Natural killer cell treated with Interleukin-12 subunit alpha and Interleukin-12 subunit beta and Interleukin-15 and Interleukin-18, amount 100 ng/mL, for 72 hours (primary cell): ENCODE measurements at places on chromosomes 1 and 21. TPM values are rescaled to one million over a fixed set of nuclear protein-coding genes. Genes with fewer than 3 reads are reported as not detected.

PRAMEF13 gene
- total RNA-seq = not detected

DNA sequence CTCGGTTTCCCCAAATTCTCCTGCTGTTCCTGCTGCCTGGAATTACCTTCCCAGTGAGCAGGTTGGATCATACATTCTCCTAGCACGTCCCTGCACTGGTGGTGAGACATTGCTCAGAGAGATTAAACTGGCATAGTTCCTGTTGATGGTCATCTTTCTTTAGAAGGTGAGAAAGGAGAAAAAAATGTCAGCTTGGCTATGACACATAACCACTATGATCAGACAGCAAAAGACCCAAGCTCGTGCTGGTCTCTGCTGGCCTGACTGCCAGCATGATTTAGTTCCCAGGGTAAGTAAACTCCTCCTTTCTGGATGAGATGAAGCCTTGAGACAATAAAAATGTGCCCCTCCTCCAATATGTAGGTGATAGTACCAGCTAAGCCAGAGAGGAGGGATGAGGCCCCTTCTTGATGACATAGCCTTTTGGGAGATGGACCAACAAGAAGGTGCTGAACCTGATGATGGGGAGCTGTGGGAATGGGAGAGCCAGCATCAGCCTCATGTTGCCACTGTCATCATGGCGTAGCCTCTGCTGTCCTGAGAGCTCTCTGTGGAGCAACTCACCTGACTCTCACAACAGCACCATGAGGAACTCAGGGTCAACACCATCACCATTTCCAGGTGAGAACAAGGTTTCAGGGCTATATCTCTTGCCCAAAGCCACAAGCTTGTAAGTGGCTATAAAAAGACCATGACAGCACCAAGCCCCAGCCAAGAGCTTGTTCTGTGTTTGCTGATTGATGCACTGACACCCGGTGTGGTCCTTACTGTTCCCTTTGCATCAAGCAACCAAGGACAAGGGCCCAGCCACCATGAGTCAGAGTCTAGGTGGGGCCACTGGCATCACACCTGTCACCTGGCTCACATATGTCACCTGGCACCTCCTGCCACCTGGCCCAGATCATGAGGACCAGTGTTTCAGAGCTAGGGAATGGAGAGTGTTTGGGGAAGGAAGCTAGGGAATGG, 200.0 kb downstream of the MATN1 start:
- DNase-seq = peak; percentile 35

DNA sequence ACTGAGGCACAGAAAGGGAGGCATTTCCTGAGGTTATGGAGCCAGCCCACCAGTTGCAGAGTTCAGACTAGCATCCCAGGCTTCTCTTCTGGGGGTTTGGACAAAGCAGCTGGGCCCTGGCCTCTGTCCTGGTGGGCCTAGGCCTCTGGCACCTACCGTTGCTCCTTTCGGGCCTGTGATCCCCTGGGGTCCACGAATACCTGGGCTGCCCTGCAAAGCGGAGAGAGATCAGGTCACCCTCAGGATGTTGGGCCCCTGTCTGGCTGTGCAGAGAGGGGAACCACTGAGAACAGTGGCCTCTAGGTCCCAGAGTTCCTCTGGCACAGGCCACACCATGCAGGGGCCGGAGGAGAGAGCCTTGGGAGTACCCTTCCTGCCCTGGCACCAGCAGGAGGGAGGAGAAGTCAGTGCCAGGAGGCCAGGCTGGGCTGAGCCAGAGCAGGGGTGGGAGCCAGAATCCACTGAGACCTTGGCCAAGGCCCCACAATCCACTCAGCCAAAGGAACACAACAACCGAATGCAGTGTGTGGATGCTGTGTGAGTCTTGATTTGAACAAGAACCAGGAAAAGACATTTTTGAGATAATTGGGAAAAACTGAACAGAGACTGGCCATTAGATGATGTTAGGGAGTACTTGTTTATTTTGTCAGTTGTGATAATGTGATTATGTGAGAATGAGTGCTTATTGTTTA, 8.9 kb downstream of the COL9A2 start:
- no peak for DNase-seq

DNA sequence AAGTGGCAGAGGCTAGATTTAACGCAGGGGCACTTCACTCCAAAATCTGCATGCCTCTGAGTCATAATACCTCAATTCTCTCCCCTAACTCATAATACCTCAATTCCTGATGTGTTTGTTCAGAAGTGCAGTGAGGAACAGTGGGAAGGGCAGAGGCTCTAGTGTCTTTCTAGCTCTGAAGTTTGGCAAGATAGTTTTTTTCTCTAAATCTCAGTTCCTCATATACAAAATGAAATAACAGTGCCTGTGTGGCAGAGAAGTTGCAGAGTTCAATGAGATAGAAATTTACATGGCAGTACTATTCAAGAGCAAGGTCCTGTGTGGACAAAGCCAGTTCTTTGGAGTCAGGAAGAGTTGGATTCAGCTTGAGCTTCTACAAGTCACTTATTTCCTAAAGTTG, 9.8 kb downstream of the JUN start:
- DNase-seq = no peak

ADAMTS4 gene
- 0.89 TPM for total RNA-seq

DNA sequence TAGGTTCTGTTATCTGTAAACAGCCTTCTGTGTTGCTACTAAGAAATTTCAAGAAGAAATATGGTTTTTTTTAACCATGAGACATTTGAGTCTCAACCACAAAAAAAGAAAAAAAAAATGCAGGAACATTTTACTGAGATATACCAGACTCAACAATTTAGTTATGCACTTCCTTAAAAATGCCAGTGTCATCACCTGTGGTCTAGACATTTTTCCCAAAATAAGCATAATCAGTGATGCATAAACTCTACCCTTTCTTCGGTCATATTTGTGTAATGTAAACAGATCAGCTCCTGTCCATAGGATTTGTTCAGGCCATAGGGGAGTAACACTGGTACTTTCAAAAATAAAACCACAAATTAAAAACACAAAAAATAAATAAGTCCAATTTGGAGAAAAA, 122.6 kb upstream of the TNFSF4 start:
- no peak for DNase-seq

DNA sequence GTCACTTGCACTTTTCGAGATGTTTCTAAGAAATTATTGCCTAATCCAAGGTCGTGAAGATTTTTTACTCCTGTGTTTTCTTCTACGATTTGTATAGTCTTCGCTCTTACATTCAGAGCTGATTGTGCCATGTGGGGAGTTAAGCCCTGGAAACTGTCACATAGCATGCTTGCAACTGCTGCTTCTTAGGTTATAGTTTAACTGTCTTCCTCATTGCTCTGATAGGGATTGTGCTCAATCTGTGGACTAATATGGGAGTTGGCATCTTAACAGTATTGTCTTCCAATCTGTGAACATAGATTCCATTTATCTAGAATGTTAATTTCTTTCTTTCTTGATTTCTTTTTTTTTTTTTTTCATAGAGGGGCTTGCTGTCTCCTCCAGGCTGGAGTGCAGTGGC, 34.8 kb upstream of the CAMTA1 start:
- DNase-seq = no peak

OR2T12 gene
- total RNA-seq = not detected

DNA sequence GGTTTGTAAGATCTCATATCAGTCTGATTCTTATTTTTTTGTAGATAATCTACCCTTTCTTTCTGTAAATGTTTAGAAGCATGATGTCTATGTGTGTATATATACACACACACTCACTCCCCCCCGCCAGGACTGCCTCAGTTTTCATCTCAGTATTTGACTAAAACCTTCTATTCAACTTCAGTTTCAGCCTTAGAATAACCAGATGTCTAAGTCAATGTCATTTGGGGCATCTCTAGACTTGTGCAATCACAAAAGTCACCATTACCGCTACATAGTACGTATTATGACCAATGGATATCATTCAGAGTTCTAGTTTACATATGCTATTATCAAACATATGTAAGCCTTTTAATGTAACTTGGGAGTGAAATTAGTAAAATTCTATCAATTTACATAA, 53.3 kb upstream of the BOLA1 start:
- DNase-seq = no peak

- no peak for DNase-seq
Measured at GRCh38 chr1:247417831-247418230, 1.9 kb downstream of the NLRP3 start.

OR2L2 gene
- total RNA-seq = 0.12 TPM

GRCh38 chr1:78577257-78578100, 42.8 kb upstream of the IFI44L start:
- no peak for DNase-seq
